Naive thymus-derived CD8-positive, alpha-beta T cell (primary cell): ENCODE measurements at places on chromosomes 2 and 18.

DNA sequence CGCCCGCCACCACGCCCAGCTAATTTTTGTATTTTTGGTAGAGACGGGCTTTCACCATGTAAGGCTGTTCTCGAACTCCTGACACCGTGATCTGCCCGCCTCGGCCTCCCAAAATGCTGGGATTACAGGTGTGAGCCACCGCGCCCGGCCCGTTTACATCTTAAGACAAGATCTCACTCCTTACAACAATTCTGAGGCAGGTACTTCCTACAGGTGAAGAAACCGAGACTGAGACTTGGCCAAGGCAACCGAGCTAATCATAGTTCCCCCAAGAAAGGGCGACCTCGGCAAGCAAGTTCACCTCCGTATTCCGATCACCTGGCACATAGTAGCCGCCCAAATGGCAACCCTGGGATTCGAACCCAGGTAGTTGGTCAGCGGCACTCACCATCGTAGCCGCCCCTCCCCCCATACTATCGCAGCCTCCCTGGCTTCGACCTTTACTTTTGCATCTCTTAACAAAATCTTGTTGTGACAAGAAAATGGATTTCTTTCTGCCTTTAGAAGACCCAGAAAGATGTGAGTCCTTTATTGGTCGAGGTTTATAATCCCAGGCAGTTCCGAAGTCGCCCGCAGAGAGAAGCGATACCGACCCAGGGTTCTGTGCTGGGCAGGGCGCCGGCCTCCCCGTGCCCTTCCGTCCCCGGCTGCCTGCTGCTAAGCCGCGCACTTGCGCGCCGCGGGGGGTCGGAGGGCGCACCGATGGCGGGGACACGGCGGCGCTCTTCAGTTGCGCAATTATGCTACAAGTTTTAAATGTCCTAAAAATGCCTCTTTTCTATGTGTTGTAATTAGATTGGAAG, 1.1 kb upstream of the FZD5 start:
- DNase-seq: no peak
- H3K27me3 ChIP-seq: peaks cover 13% of the 10 kb centered on the region
- no peaks in the 10 kb centered on the region for H3K36me3 ChIP-seq

- H3K4me3 ChIP-seq: no peak overlapping the region
- no peaks in the 10 kb centered on the region for H3K36me3 ChIP-seq
- H3K4me1 ChIP-seq: no peaks in the 10 kb centered on the region
- no peak overlapping the region for H3K27ac ChIP-seq
- DNase-seq: no peak
Observed at GRCh38 chr2:45299361-45299760, 290.1 kb upstream of the SIX2 start.

DNA sequence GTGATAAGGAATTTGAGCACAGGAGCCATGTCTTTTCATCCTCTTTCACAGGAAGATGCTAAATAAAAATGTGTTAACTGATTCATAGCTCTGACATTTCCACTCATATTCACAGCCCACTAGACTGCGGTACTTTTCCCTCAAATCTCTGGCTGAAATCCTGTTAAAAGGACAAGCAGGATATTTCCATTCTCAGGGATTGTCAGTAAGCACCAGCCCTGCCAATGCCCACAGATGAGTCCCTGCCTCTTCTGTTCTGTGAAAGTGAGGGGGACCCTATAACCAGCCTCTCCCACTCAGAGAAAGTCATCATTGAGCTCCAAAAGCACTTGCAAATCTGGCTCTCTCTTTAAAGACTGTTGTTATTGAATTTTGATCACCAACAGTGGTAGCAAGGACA, 440.5 kb downstream of the SETBP1 start:
- H3K36me3 ChIP-seq: no peaks in the 10 kb centered on the region
- DNase-seq: no peak
- no peak overlapping the region for H3K4me3 ChIP-seq
- H3K27me3 ChIP-seq: no peaks in the 10 kb centered on the region
- H3K27ac ChIP-seq: no peak overlapping the region

- no peaks in the 10 kb centered on the region for H3K36me3 ChIP-seq
- no peaks in the 10 kb centered on the region for H3K27me3 ChIP-seq
- no peak overlapping the region for H3K4me3 ChIP-seq
- no peak for DNase-seq
Observed at GRCh38 chr2:217820904-217821303, 181.9 kb downstream of the TNS1 start.

- no peak overlapping the region for H3K4me3 ChIP-seq
- no peaks in the 10 kb centered on the region for H3K27me3 ChIP-seq
- no peak overlapping the region for H3K27ac ChIP-seq
- no peak for DNase-seq
Observed at GRCh38 chr2:210158236-210158635, 13.0 kb downstream of the KANSL1L start.

GRCh38 chr2:178404368-178404767, 46.6 kb downstream of the PRKRA start:
- no peak overlapping the region for H3K27ac ChIP-seq
- H3K4me3 ChIP-seq: no peak overlapping the region
- H3K36me3 ChIP-seq: no peaks in the 10 kb centered on the region
- no peaks in the 10 kb centered on the region for H3K27me3 ChIP-seq
- H3K4me1 ChIP-seq: no peaks in the 10 kb centered on the region

DNA sequence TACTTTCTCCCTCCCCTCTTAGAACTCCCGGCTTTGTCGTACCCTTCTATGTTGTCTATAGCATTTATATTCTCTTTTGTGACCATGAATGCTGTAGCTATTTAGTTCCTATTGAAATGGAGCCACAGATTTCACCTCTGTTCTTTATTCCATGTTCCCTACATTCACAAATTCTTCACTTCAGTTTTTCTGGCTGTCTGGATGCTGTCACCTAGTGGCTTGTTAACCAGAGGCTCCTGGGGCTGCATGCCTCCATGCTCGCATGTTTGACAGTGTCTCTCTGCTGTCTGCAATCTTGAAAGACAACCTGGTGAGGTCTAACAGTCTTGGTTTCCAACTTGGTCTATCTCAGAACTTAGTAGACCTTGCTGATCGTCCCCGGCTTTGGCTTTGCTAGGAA, 48.2 kb downstream of the CFAP221 start:
- H3K27ac ChIP-seq: no peak overlapping the region
- no peaks in the 10 kb centered on the region for H3K4me1 ChIP-seq
- peaks cover 34% of the 10 kb centered on the region for H3K27me3 ChIP-seq

DNA sequence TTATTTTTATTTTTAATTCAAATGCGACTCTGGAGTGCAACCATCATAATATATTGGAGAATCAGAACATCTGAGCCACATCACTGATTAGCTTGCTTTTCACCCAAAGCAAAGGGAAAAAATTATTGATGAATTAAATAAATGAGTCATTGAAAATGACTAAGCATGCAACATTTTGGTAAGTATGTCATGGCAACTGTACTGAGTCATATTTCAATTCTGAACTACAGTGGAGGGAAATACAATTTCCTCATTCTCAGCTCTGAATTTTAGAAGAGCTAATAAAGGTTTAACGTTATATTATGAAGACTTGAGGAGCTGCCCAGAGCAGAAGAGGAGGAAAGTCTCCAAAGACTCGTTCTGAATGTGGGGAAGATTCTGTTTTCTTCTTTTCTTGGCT, 89.6 kb upstream of the CCDC68 start:
- no peaks in the 10 kb centered on the region for H3K36me3 ChIP-seq
- no peak for DNase-seq
- H3K4me1 ChIP-seq: peaks cover 1% of the 10 kb centered on the region
- no peak overlapping the region for H3K4me3 ChIP-seq

DNA sequence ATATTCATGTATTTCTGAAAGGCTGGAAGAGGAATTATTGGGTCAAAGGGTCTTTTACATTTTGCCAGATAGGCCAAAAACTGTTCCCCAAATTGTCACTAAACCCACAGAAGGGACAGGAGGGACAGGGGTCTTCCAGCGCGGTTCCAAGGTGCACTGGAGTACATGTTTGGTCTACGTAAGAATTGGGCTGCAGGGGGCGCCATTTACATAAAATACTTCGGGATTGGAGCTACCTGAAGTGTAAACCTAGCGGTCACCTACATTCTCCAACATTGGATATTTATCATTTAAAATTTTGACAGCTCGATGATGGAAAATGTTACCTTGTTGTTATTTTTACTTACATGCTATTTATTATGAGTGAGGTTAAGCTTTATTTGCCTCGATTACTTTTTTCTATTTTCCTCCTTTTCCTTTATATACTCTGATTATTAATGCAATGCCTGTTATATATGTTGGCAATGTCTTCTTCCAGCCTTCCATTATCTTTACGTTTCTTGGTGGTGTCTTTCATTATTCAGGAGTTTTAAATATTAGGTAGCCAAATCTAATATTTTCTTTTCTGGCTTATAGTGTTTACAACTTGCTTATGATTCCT, 43.0 kb upstream of the RAB6C start:
- H3K4me1 ChIP-seq: no peaks in the 10 kb centered on the region
- DNase-seq: no peak
- peaks cover 8% of the 10 kb centered on the region for H3K27me3 ChIP-seq

GRCh38 chr2:237561221-237561620, 5.2 kb upstream of the PRLH start:
- DNase-seq: no peak
- H3K4me3 ChIP-seq: no peak overlapping the region
- no peaks in the 10 kb centered on the region for H3K36me3 ChIP-seq
- no peaks in the 10 kb centered on the region for H3K4me1 ChIP-seq

GRCh38 chr2:134778372-134778771, 59.6 kb upstream of the TMEM163 start:
- no peak overlapping the region for H3K27ac ChIP-seq
- no peak overlapping the region for H3K4me3 ChIP-seq
- peaks cover 13% of the 10 kb centered on the region for H3K4me1 ChIP-seq
- DNase-seq: no peak
- no peaks in the 10 kb centered on the region for H3K36me3 ChIP-seq

DNA sequence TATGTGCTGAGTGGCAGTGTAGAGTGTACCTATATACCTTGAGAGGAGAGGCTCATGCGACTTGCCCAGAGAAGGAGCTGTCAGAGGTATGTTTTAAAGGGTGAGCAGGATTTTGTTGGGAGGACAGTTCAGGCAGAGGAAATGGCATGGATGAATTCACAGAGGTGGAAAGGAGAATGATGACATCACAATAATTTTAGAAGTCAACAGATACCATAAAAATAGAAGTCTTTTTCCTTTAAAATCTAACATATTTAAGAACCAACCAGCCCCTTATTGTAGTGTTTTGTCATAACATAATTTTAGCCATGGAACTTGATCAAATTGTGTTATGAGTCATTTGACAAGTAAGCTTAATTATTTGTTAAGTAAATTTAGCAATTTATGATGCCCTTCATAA, 538.1 kb upstream of the GYPC start:
- H3K4me1 ChIP-seq: no peaks in the 10 kb centered on the region
- no peaks in the 10 kb centered on the region for H3K36me3 ChIP-seq
- no peak for DNase-seq
- no peaks in the 10 kb centered on the region for H3K27me3 ChIP-seq
- no peak overlapping the region for H3K4me3 ChIP-seq
- H3K27ac ChIP-seq: no peak overlapping the region

DNA sequence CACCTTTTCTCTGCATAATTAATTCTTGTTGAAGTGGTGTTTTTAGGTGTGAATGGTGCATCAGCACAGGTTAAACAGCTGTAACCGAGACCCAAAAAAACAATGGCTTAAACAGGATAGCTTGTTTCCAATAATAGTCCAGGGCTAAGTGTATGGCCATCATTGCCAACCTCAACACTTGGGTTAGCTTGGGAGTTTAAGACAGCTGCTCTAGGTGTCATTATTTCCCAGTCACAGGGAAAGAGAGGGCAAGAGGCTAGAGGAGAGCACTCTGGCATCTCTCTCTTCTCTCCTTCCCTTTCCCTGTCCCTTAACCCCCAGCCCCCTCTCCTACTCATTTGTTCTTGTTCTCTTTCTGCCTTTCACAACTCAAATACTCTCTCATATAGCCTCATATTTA, 21.1 kb downstream of the BIRC6 start:
- H3K4me3 ChIP-seq: no peak overlapping the region
- H3K4me1 ChIP-seq: peaks cover 21% of the 10 kb centered on the region
- peaks cover 39% of the 10 kb centered on the region for H3K36me3 ChIP-seq
- H3K27ac ChIP-seq: peak overlapping the region; percentile 50

GRCh38 chr2:128277961-128278681, 40.5 kb downstream of the HS6ST1 start:
- no peaks in the 10 kb centered on the region for H3K27me3 ChIP-seq
- peaks cover 27% of the 10 kb centered on the region for H3K4me1 ChIP-seq
- H3K4me3 ChIP-seq: no peak overlapping the region
- no peak overlapping the region for H3K27ac ChIP-seq
- DNase-seq: no peak
- peaks cover 21% of the 10 kb centered on the region for H3K36me3 ChIP-seq

- no peak for DNase-seq
- no peak overlapping the region for H3K4me3 ChIP-seq
- H3K4me1 ChIP-seq: peaks cover 53% of the 10 kb centered on the region
- H3K36me3 ChIP-seq: no peaks in the 10 kb centered on the region
- H3K27me3 ChIP-seq: no peaks in the 10 kb centered on the region
- no peak overlapping the region for H3K27ac ChIP-seq
Observed at GRCh38 chr2:25824216-25824615, 54.1 kb downstream of the ASXL2 start.

DNA sequence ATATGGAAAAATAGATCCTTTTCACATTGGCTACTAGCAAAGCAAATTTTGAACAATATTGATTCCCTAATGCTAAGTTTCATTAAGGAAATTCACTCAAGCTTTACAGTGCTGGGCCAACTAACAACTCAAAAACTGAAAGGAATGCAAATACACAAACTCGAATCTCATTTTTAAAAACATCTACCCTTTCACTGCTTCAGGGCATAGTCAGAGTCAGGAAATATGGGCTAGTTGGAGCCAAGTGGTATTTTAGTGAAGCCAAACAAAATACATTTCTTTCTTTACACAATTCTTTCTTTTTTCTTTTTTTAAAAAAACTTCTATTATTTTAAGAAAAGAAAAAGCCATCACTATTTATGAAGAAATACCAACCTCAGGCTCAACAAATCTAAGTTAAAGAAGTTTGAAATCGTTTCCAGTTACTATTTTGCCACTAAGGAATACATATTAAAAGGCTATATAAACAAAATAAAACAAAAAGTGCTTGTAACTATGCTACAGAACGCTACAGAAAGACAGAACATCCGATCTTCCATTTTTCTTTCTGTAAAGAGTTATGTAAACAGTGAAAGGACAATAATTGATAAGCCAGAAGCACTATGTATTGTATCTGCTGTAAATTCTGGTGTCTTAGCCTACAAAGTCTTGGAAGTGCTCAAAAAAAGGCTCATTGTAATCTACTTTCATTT, 113.6 kb upstream of the STK17B start:
- no peak overlapping the region for H3K4me3 ChIP-seq
- H3K36me3 ChIP-seq: peaks cover 2% of the 10 kb centered on the region
- H3K27me3 ChIP-seq: no peaks in the 10 kb centered on the region
- H3K27ac ChIP-seq: no peak overlapping the region
- peaks cover 23% of the 10 kb centered on the region for H3K4me1 ChIP-seq
